ENCODE measurements at places on chromosomes 5 and 9.

DNA sequence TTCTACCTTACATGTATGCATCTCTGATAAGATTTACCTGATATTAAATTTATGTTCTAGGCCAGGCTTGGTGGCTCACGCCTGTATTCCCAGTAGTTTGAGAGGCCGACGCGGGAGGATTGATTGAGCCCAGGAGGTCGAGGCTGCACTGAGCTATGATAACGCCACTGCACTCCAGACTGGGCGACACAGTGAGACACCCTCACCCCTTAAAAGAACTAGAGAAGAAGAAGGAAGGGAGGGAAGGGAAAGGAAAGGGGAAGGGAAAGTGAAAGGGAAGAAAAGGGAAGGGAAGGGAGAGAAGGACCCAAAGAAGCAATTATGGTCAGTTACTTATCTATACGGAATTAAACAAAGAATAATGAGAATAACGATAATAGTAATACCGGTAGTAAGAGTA is 1.2 kb upstream of the RFK start:
- ATAC-seq: no peak

- ATAC-seq: no peak
Observed at GRCh38 chr5:4078544-4078943, 482.9 kb downstream of the IRX1 start.

GRCh38 chr9:69970001-69970533 is 73.6 kb upstream of the MAMDC2 start:
- ATAC-seq: no peak

DNA sequence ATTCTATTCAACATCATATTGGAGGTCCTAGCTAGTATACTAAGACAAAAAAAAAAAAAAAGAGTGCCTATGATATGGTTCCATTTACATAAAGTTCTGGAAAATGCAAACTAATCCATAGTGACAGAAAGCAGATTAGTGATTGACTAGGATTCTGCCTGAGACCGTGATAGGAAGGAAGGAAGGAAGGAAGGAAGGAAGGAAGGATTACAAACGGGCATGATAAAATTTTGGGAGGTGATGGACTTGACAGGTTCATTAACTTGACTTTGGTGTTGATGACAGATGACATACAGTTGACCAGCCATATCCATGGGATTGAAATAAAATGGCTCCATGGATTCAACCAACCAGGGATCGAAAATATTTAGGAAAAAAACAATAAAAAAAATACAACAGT is 79.1 kb upstream of the MAN2A1 start:
- ATAC-seq: no peak

All from motor neuron (in vitro differentiated cells).